ENCODE measurements at places on chromosomes 7 and 10.

DNA sequence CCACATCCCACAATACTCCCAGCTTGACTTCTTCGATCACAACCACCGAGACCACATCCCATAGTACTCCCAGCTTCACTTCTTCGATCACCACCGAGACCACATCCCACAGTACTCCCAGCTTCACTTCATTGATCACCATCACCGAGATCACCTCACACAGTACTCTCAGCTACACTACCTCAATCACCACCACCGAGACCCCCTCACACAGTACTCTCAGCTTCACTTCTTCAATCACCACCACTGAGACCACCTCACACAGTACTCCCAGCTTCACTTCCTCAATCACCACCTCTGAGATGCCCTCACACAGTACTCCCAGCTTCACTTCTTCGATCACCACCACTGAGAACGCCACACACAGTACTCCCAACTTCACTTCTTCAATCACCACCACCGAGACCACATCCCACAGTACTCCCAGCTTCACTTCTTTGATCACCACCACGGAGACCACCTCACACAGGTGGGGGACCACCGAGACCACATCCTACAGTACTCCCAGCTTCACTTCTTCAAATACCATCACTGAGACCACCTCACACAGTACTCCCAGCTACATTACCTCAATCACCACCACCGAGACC, 8.6 kb downstream of the MUC3A start:
- no peak for DNase-seq

GRCh38 chr7:2710901-2711551, 23.0 kb downstream of the AMZ1 start:
- DNase-seq: no peak

DNA sequence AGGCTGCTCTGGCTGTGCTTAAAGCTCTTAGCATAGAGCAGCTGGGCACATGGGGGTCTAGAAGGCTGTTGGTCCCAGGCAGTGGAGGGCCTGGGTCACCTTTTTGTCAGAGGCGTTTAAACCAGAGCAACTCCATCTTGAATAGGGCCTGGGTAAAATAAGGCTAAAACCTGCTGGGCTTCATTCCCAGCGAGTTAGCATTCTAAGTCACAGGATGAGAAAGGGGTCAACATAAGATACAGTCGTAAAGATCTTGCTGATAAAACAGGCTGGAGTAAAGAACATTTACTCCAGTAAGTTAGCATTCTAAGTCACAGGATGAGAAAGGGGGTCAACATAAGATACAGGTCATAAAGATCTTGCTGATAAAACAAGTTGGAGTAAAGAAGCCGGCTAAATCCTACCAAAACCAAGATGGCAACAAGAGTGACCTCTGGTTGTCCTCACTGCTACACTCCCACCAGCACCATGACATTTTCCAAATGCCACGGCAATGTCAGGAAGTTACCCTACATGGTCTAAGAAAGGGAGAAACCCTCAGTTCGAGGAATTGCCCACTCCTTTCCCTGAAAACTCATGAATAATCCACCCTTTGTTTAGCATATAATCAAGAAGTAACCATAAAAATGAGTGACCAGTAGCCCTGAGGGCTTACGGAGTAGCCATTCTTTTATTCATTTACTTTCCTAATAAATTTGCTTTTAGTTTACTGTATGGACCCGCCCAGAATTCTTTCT, 96.8 kb upstream of the PCBD1 start:
- DNase-seq: no peak

GRCh38 chr10:84683980-84684740, 355.8 kb downstream of the CCSER2 start:
- no peak for DNase-seq

- no peak for DNase-seq
Observed at GRCh38 chr7:38013246-38013645, 92.8 kb downstream of the EPDR1 start.

- peak; percentile 13 for DNase-seq
Observed at GRCh38 chr7:111796671-111797070, 234.4 kb upstream of the IMMP2L start.

DNA sequence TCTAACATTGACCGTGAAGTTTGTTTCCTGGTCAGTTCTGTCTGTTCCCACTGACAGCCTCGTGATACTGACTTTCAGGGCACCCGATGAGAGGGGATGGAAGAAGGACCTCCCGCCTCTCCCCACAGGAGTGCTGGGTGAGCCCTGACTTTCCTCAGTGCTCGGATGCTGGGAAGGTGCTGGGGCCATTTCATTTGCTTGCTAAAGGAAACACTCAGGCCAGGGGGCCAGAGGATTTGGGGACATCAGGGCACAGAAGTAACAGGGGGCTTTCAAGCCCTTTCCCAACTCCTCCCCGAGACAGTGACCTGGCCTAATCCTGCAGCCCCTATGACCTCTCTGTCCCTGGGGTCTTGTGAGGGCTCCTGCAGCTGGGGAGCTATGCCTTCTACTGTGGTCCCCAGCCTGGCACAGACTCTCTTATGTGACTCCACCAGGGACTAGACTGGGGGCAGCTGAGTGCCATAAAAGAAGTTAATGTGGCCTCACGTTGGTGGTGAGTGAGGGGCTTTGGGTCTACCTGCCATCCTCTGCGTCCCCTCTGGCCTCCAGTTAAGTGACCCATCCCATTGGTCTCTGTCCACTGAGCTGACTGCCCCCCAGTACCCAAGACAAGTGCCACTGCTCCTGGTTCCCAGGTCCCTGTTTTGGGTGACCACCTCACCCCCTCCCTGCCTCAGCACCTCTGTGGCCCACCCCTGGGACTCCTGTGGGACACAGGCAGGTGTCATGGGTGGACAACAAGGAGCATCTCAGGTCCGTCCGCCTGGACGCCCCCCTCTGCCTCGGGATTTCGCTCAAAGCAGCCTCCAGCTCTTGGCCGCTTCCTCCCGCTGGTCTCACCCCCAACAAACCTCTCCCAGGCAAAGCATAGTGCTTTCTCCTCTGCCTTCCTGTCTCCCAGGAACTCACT, 33.4 kb upstream of the HSPA12A start:
- DNase-seq: no peak

GRCh38 chr10:110399106-110399964, 94.6 kb upstream of the SMNDC1 start:
- DNase-seq: no peak

GRCh38 chr10:48536916-48537890, 67.7 kb downstream of the ARHGAP22 start:
- no peak for DNase-seq

- no peak for DNase-seq
Observed at GRCh38 chr7:121753944-121754343, 119.0 kb upstream of the PTPRZ1 start.

- no peak for DNase-seq
Observed at GRCh38 chr7:87027900-87028299, 31.6 kb downstream of the ELAPOR2 start.

DNA sequence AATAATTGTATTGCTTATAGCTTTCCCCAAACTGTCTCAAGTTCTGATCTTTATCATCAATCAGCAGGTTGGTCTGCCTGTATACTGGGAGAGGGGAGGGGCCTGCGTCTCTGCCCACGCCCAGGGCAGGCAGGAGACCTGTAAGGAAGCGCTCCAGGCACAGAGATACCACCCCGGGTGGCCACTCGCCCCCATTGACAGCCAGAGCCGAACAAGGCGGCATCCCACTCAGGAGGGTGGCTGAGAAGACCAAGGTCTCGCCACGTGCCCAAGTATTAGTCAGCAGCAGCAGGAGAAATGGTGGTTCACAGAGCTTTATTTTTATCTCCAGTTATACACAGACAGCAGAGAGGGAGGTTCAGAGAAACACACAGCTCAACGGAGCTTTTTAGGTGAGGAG, 7.2 kb downstream of the STK32C start:
- no peak for DNase-seq

DNA sequence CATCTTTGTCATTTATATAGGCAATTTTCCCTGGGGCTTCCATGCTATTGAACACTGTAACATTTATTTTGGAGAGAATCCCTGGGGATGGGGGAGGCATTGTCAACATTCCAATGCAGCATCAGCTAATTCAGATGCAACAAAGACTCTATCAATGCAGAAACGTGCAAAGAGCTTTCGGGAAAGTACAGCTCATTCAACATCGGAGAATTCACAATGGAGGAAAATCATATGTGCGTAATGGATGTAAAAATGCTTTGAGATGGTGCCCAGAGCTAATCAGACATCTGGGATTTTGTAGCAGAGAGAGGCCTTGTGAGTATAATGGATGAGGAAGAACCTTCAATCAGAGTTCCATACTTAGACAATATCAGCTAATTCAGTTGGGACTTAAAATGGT, 28.3 kb upstream of the FIS1 start:
- DNase-seq: no peak

GRCh38 chr10:29908962-29909361, 150.4 kb downstream of the JCAD start:
- no peak for DNase-seq

All from stimulated activated naive B cell treated with anti-CD40 and anti-IgM and Interleukin-4, amounts not matched to agents 10 μg/mL and 1 μg/mL and 100 μg/mL, for 72 hours (primary cell).